ENCODE measurements at places on chromosomes 7 and 10. TPM values are rescaled to one million over a fixed set of nuclear protein-coding genes. Genes with fewer than 3 reads are reported as not detected.

GDF2 gene
- 0.23 TPM for total RNA-seq

CLDN15 gene
- total RNA-seq: 4.2 TPM

SLC26A5 gene
- total RNA-seq: 0.46 TPM

PNLIPRP2 gene
- total RNA-seq: not detected

SPDYE5 gene
- not detected for total RNA-seq

FBXO24 gene
- total RNA-seq: not detected

PLEKHS1 gene
- total RNA-seq: not detected

CALML3 gene
- total RNA-seq: 0.69 TPM

ABCA13 gene
- total RNA-seq: 0.92 TPM

ACSM6 gene
- not detected for total RNA-seq

TTYH3 gene
- total RNA-seq: 44.8 TPM

DNA2 gene
- total RNA-seq: 21.7 TPM

BZW2 gene
- 57.7 TPM for total RNA-seq

TDRD1 gene
- 1.4 TPM for total RNA-seq

FAM237B gene
- total RNA-seq: 0.23 TPM

NRP1 gene
- total RNA-seq: 56.5 TPM

NKX1-2 gene
- 1.8 TPM for total RNA-seq

EPDR1 gene
- total RNA-seq: 33.7 TPM

SSC4D gene
- 1.6 TPM for total RNA-seq

NEBL gene
- total RNA-seq: 66.4 TPM

KCP gene
- total RNA-seq: 1.2 TPM

ANKRD7 gene
- 16.8 TPM for total RNA-seq

MGAM2 gene
- 0.23 TPM for total RNA-seq

TRIM50 gene
- not detected for total RNA-seq

PRKG1 gene
- 29.5 TPM for total RNA-seq

ABCC2 gene
- 1.6 TPM for total RNA-seq

STEAP4 gene
- 0.23 TPM for total RNA-seq

KEL gene
- total RNA-seq: 2.5 TPM

All from diencephalon (tissue), 1 donor.